Muscle of leg (tissue), 16 donors: ENCODE measurements at places on chromosomes 1 and 21. TPM values are rescaled to one million over a fixed set of nuclear protein-coding genes. Genes with fewer than 3 reads are reported as not detected.

NTRK1 gene
- total RNA-seq = 0.35 TPM

CRP gene
- not detected for total RNA-seq

HSD3B1 gene
- 0.53 TPM for total RNA-seq

ACOT11 gene
- total RNA-seq = 8.2 TPM

VPS13D gene
- 18.2 TPM for total RNA-seq

BLACAT1 gene
- total RNA-seq = not detected

PRAMEF20 gene
- not detected for total RNA-seq

CHRM3 gene
- 2.5 TPM for total RNA-seq

CSMD2 gene
- total RNA-seq = 0.27 TPM

MX2 gene
- total RNA-seq = 0.93 TPM

OTUD7B gene
- 12.7 TPM for total RNA-seq

CFAP74 gene
- total RNA-seq = not detected

MSH4 gene
- total RNA-seq = 0.44 TPM

AMY1C gene
- not detected for total RNA-seq

VWA5B1 gene
- 0.04 TPM for total RNA-seq

CCDC185 gene
- not detected for total RNA-seq

TTC24 gene
- total RNA-seq = 0.09 TPM

CD48 gene
- total RNA-seq = 1.2 TPM

UMODL1 gene
- total RNA-seq = 0.04 TPM

TPTE gene
- total RNA-seq = not detected

FCRL4 gene
- total RNA-seq = not detected

TSPAN1 gene
- not detected for total RNA-seq

TNFRSF9 gene
- total RNA-seq = 0.13 TPM

CFHR4 gene
- total RNA-seq = not detected

SEC16B gene
- 7.4 TPM for total RNA-seq

SLC45A3 gene
- 2.3 TPM for total RNA-seq

C1orf115 gene
- 11.1 TPM for total RNA-seq

NR5A2 gene
- total RNA-seq = 3.7 TPM

HIPK1 gene
- 17.1 TPM for total RNA-seq

GDAP2 gene
- total RNA-seq = 14.0 TPM

GON4L gene
- total RNA-seq = 28.0 TPM

OR2M4 gene
- total RNA-seq = not detected

NIBAN1 gene
- 50.5 TPM for total RNA-seq

AMPD1 gene
- total RNA-seq = 49.3 TPM

ETV3L gene
- not detected for total RNA-seq

TXLNA gene
- 32.8 TPM for total RNA-seq

PLXNA2 gene
- total RNA-seq = 17.8 TPM

INPP5B gene
- total RNA-seq = 14.2 TPM

CRNN gene
- total RNA-seq = not detected

OR2G6 gene
- not detected for total RNA-seq

HES5 gene
- total RNA-seq = 0.80 TPM

AKNAD1 gene
- 1.2 TPM for total RNA-seq

ZNF362 gene
- 16.1 TPM for total RNA-seq

AKR1A1 gene
- 93.1 TPM for total RNA-seq

WNT3A gene
- total RNA-seq = not detected

BRDT gene
- not detected for total RNA-seq

DNM3 gene
- 7.0 TPM for total RNA-seq

CRYZL1 gene
- 21.2 TPM for total RNA-seq

CYP4A11 gene
- total RNA-seq = 0.13 TPM

SMCP gene
- total RNA-seq = not detected

FASLG gene
- total RNA-seq = 0.13 TPM
